NCI-H1105 (cell line): ENCODE measurements at places on chromosomes 16 and 17.

DNA sequence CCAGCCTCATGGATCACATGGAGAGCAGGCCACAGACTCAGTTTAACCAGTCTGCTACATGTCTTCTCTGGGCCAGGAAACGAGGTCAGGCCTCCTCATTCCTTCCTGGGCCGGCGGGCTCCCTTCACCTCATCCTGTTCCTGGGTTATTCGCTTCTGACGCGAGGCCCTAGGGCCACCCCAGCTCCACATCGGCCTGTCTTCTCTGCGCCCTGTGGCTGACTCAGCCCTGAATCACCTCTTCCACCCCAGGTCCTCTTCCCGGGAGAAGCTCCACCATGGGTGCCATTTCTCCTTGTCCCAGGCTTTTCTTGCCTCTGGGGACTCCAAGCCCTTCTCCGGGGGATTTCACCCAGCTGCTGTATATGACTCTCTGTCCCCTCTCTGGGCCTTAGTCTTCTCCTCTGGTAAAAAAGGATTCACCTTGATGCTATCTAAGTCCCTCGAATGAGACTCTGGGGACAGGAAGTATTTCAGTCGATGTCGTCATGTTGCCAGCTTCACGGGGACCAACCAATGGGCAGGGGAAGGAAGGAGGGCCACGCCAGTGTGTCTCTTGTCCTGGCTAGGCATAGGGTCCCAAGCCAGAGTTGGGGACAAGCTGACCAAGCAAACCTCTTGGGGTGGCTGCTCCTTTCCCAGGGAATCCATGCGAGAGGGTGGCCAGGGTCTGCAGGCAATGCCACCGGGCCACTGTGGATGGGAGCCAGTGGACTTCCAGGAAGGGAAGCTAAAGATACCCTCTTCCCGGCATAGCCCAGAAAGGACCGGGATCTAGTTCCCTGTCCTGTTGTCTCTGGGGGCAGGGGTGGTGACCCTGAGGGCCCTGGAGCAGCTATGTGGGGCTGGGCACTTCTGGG, 58.7 kb downstream of the SOCS3 start:
- DNase-seq, result no peak

DNA sequence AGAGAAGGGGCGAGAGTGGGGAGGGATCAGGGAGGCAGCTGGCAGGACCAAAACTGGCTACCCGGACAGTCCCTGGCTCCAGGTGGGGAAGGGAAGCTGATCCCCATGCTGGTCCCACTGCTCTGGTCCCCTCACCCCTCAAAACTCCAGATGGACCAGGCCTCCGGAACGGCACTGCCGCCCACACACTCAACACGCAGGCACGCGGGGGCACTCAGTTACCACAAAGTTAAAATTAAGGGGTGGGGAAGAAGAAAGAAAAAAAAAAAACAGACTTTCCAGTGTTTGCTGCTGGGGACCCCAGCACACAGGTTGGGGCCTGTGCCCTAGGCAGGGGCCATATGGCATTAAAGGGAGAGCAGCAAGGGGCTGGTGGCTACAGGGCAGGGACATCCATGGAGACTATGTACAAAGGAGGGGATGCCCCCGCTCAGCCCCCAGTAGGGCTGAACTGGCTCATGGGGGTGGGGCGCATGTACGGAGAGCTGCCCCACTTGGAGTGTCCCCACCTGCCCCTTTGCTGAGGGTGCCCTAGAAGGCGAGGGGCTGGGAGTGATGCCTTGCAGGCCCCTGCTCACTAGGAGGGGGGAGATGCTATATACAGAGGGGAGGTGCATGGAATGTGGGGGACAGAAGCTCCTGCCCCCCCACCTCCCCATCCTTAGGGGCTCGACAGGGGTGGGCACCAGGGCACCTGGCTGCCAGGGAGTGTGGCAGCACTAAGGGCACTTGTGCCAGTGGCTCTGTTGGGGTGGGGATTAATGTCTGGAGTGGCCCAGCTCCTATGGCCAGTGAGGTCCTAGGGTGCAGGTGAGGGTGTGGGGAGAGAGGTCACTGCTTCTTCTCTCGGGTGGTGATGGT, 5.6 kb downstream of the TP53I13 start:
- no peak for DNase-seq

GRCh38 chr16:89599451-89599858, 14.0 kb upstream of the DPEP1 start:
- DNase-seq, result no peak

GRCh38 chr17:61668486-61668885, 77.5 kb upstream of the NACA2 start:
- no peak for DNase-seq

DNA sequence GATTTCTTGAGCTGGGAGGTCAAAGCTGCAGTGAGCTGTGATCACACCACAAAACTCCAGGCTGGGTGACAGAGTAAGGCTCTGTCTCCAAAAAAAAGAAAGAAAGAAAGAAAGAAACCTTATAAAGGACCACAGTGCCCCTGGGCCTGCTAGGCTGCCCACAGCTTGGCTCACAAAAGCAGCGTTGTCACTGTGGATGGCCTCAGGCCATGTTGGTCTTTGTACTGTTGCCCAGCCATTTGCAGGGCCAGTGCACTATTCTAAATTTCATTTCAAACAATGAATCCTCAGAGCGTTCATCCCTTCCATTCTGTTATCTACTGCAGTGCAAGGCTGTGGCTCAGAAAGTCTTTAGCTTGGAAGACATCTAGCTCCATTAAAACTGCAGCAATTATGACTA, 208.4 kb downstream of the SLC39A11 start:
- DNase-seq, result no peak

DNA sequence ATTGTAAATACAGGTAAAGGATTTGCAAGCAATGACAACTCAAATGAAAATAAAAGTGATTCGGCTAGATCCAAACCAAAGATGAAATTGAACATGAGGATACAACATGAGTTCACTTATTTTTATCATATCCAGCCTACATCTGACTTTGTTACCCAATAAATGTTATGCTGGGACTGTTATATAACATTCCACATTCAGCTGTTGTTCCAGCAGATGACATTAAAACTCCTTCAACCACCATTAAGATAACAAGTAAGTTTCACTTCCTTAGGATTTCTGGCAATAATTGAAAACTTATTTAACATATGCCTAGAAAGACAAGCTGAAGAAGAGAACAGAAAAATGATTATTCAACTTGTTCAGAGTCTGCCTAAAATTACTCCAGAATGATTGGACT, 729.4 kb downstream of the CDH11 start:
- no peak for DNase-seq

DNA sequence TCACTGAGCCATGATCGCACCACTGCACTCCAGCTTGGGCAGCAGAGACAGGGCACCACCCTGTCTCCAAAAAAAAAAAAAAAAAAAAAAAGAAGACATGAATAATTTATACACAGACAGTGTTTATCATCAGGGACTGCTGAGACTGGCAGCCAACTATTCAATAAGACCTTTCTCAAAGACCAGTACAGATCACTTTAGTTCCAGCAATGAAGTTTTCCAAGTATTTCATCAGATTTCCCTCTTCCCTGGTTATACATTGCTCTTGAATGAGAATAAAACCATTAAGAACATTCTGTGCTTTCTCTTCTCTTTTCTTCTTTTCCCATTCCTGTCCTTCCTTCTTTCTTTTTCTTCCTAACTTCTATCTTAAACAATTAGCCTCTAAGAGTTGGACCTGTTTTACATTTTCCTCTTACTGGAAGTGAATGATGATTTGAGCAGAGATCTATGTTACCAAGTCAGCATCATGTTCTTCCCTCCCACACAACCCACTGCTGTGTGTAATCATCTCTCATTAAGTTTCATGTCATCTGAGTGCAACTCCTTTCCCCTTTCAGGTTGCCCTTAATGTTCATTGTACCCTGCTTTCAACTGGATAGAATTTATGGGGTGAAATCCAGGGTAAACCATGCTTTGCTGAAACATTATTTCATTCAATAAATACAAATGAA, 35.9 kb upstream of the SMIM36 start:
- no peak for DNase-seq

DNA sequence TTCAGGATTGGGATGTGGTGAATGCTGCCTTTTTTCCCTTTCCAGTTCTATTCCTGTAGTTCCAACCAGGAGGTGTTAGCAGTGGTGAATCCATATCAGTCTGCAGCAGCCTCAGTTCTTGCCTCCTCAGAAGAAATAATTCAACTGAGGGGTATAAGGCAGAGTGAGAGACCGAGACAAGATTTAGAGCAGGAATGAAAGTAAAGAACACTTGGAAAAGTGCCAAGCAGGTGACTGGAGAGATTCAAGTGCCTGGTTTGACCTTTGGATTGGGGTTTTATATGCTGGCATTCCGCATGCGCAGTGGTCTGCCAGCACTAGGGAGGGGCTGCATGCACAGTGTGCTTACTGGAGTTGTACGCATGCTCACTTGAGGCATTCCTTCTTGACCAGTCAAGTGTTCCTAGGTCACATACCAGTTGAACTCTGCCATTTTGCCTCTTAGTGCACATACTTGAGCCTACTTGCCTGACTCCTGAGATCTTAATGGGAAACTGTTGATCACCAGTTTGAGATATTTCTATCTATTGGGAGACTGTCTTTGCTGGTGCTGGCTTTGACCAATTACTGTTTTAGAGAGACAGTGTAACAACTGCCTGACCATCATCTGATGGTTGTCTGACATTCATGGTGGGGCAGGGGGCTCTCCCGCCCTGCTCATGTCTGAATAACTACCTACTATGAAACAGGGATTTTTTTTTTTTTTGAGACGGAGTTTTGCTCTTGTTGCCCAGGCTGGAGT, 680 bp upstream of the CCL15 start:
- DNase-seq, result no peak

DNA sequence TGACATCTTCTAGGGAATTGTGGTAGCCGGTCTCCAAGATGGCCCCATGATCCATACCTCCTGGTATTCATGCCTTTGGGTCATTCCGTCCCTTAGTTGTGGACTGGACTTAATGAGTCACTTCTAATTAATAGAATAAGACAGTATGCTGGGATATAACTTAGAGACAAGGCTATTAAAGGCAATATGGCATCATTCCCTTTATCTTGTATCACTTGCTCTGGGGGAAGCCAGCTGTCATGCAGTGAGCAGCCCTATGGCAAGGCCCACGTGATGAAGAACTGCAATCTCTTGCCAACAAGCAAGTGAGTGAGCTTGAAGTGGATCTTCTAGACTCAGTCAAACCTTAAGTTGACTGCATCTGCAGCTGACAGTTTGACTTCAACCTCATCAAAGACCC, 97.8 kb upstream of the MED13 start:
- no peak for DNase-seq

DNA sequence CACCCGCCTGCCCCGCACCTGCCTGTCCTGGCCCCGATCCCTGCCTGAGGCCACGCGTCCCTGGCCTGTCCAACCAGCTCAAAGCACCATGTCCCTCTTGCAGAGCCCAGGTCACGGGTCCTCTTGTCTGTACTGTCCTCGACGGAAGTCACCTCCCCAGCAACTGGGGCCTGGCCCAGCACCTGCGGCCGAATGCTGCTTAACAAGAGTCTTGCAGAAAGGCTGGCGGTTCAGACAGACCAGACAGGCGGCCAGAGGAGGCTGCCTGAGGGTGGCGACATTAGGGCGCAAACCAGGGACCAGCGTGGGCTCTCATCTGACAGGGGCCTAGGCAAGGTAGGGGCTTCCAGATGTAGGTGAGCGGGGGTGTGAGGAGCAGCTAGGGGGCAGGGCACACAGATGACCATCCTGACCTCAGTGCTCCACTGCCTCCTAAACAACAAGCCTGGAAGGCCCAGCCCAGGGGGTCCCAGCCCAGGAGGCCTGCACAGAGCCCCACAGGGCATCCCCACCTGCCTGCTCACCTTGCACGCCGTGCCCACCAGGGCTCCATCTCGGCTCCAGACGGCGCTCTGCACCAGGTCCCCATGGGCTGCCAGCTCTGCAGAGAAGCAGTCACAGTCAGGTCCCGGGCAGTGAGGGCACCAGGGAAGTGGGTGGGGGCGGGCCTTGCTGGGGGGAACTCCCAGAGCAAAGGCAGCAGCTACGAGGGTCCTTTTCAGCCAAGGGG, 11.3 kb downstream of the CORO7 start:
- DNase-seq, result no peak

GRCh38 chr17:76026714-76027158, 370 bp downstream of the EVPL start:
- DNase-seq, result no peak

GRCh38 chr17:55833306-55833705, 82.5 kb downstream of the PCTP start:
- no peak for DNase-seq

- no peak for DNase-seq
Observed at GRCh38 chr17:40297511-40297910, 9.8 kb downstream of the CDC6 start.

- DNase-seq, result no peak
Observed at GRCh38 chr16:79769270-79769927, 168.9 kb upstream of the MAF start.

DNA sequence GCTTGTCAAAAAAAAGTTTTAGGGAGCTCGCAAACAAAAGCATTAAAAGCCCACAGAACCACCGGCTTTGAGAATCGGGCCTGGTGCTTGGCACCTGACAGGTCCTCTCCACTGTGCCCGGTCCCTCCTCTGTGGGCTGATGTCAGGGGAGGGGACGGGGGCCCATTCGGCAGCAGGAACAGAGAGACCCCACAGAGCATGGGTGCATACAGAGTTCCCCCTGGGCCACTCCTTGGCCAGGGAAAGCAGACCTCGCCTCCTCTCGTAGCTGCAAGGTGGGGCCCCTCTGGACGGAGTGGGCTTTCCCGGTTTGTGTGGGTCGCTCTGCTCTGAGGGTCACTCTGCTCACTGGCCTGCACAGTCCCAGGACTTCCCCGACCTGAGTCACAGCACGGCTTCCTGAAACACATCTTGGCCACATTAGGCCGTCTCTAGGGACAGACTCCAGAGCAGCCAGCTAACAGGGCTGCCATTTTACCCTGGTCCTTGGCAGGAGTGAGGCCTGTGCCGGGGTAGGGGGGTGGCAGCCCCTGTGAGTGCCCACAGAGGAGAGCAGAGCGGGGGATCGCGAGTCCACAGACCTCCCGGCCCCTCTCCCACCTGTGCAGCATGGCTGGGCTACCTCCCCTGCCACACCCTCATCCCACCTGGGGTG, 11.1 kb downstream of the CBFA2T3 start:
- no peak for DNase-seq

- no peak for DNase-seq
Observed at GRCh38 chr16:88019821-88020515, 68.7 kb downstream of the BANP start.

- DNase-seq, result no peak
Observed at GRCh38 chr17:66775271-66775670, 59.6 kb upstream of the CACNG5 start.

DNA sequence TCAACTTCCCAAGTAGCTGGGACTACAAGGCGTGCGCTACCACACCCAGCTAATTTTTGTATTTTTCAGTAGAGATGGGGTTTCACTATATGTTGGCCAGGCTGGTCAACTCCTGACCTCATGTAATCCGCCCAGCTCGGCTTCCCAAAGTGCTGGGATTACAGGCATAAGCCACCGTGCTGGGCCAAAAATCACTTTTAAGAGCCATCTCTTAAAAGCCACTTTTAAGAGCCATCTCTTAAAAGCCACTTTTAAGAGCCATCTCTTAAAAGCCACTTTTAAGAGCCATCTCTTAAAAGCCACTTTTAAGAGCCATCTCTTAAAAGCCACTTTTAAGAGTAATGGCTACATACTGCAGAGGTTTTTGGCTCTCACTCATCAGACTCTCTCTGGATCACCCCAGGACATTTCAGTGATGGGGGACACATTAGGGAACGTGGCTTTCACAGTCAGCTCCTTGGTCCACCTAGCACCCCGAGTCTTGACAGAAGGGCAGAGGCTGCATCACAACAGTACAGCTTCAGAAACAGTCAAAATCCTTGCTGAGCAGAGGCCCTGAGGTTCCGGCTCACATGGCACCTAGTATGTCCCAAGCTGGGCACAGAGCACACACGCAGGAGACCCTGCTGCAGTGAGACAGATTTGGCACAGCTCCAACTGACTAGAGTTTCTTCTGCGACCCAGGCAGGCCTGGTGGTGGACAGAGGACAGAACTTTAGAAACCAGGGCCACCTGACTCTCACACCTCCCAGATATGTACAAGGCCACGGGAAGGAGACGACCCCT, 23.6 kb downstream of the RANBP10 start:
- no peak for DNase-seq
